ENCODE measurements at places on chromosomes 7 and 10.

GRCh38 chr7:30845426-30846135 lies 66.1 kb upstream of the AQP1 start:
- no peak for DNase-seq

GRCh38 chr7:44140341-44140740 lies 791 bp downstream of the MYL7 start:
- DNase-seq = no peak

GRCh38 chr7:75711656-75712514 lies 26.9 kb downstream of the HIP1 start:
- no peak for DNase-seq

DNA sequence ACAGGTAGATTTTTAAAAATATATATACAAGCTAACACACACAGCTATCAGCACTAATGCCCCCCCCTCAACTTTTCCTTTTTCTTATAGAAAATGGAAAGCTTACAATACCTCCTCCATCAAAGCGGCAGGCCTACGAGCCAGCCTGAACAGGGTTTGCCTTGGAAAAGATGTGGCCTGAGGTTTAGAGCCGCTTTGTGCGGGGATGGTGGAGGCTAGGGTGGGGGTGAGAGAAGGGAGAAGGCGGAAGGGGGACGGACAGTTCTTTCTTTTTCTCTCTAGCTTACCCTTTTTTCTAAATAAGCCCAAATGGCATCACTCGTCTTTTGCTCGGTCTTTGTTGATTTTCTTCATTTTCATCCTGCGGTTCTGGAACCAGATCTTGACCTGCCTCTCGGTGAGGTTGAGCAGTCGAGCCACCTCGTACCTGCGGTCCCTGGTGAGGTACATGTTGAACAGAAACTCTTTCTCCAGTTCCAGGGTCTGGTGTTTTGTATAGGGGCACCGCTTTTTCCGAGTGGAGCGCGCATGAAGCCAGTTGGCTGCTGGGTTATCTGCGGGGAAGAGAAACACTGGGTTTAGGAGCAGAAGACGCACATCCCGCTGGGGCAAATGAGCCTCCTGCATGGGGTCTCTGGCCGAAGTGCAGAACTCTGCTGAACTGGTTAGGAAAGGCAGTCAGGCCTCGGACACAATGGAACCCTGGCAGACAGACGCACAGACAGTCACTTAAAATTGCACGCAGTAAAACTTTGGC lies 1.9 kb downstream of the HOXA9 start:
- DNase-seq = no peak

GRCh38 chr10:85864868-85865526 lies 501.6 kb downstream of the GRID1 start:
- DNase-seq = no peak

DNA sequence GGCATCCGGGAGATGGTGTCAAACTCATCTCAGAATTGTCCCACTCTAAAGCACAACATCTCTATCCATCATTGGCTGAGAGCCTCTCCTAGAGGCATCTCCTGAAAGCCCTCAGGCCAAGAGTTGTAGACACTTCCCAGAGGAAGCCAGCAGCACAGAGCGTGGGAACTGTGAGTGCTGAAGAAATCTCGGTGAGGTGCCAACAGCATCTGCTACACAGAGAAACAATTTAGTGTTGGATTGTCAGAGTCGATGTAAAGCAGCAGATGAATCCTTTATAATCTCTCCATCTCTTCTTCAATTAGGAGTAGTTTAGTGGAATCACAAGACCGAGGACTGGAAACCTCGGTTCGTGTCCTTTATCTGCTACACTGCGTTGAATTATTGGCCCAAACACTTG lies 172.2 kb downstream of the C7orf25 start:
- no peak for DNase-seq

- no peak for DNase-seq
Observed at GRCh38 chr7:98974906-98975816, 96.8 kb downstream of the TRRAP start.

DNA sequence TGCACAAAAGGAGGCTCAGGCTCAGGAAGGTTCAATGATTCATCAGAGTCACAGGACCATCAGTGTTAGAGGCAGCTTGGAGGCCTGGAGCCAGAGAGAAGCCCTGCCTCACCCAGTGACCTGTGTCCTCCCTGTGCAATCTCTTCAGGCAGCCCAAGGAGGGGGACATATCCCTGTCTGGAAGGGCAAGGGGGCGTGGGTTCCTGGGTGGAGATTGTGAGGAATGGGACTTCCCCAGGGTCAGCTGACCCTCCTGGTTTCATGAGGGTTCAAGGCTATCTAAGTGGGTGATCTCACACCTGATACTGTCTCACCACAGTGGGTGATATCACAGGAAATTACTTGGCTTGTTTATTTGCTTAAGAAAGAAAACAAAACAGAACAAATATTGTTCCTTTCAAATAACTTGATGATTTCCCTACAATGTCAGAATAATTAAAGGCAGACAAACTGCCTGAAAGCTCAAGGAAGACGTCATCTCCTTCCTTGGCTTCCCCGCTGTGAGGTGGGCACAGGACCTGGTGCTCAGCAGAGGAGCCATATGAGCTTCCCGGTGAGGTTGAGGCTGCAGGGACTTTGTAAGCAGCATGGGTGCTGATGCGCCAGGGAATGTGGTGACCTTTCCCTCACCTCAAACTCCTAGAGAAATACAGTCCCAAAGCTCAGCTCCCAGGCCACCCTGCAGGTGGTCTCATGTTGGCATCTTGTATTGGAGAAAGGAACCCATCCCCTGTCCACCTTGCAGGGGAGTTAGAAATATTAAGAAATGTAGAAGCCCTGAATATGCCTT lies 763.2 kb downstream of the GRID1 start:
- DNase-seq = no peak

DNA sequence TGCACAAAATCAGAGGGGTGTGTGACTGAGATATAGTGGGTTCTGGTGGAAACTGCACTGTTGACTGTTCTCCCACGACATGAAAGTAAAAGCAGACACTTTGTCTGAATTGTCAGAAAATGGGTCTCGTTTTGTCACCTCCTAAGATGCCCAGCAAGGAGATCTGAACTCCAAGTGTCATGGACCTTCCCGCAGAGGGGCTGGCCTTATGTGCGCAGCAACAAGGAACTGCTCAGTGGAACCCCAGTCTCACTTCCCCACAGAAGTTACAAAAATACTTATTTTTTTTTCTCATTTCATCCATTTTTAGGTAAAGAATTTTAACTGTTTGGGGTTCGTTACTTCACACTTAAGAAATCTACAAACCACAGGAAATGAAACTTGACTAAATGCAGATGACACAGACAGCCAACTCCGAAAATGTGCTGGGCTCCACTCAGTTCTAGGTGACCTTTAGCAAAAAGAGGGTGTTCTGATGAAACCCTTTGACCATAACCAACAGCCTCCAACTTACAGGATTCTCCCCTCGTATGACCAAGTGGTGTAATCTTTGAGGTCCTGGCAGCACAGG lies 115.0 kb downstream of the FAM107B start:
- no peak for DNase-seq

GRCh38 chr7:70797109-70797514 lies 334.8 kb upstream of the GALNT17 start:
- DNase-seq = no peak

DNA sequence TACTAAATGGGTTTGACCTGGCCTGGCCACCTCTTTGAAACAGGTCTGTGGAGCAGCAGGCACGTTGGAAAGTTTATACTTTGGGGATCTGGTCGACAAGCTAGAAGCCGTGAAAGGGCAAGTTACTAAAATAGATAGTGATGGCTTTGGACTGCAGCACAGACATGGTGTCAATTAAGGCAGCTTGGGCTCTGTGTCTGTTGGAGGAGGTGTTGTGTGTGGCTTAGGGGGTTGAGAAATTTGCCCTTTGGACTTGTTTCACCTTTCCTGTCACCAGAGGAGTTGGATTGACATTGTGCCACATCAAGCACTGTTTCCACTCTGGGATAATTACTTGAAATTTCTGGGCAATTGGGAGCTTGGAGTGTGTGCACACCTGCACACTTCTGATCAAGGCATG lies 251.8 kb upstream of the MKI67 start:
- DNase-seq = no peak

DNA sequence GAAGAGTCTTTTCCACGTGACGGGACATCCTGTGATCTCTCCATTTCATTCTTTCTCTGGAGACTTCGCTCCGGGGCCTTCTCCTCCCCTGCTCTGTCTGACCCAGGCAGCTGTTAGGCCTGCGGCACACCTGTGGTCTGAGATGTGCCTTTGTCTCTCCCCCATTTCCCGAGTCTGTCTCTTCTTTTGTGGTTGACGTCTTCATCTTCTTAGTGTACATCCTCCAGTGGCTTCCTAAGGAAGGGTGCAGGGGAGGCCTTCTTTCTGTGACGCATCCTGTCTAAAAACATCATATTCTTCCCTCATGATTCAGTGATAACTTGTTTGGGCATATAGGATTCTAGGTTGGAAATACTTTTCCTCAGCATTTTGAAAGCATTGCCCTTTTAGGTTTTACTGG lies 17.2 kb upstream of the ATP6V0E2 start:
- no peak for DNase-seq

DNA sequence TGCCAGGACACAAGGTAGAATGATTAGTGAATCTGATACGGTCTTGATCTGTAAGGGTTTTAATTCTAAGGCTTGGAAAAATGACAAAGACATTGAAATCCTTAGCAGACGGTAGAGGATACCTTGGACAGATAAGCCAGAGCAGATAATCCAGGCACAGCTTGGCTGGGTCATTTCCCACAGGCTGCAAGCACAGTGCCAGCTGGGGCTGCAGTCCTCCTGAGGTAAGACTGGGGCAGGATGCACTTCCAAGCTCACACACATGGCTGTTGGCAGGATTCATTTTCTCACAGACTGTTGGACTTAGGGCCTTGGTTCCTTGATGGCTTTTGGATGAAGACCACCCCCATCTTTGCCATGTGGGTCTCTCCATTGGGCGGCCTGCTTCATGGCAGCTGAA lies 63.2 kb upstream of the BMPER start:
- DNase-seq = no peak

DNA sequence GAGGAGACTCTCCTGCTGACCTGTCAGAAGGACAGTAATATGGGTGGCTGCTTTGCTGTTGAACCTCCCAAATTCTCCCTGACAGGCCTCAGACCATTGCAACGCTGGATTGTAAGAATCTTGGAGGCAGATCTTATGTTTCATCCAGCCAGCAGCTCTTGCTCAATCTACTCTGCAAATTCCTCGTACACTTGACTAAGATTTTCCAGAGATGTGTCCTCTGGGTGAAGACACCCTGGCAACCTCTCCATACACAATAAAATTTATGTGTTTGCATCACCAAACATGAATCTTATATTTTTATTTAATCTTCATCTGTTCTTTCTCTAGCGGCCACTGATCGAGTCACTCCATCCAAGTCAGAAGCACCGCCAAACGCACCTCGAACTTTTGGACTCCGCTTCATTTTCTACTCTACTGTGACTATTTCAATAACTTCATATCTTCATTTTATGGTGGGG lies 623.1 kb downstream of the ACTR3B start:
- no peak for DNase-seq

- DNase-seq = no peak
Observed at GRCh38 chr7:128129224-128129864, 98.1 kb upstream of the LRRC4 start.

GRCh38 chr7:129952086-129952652 lies 591 bp downstream of the UBE2H start:
- peak; percentile 11 for DNase-seq

DNA sequence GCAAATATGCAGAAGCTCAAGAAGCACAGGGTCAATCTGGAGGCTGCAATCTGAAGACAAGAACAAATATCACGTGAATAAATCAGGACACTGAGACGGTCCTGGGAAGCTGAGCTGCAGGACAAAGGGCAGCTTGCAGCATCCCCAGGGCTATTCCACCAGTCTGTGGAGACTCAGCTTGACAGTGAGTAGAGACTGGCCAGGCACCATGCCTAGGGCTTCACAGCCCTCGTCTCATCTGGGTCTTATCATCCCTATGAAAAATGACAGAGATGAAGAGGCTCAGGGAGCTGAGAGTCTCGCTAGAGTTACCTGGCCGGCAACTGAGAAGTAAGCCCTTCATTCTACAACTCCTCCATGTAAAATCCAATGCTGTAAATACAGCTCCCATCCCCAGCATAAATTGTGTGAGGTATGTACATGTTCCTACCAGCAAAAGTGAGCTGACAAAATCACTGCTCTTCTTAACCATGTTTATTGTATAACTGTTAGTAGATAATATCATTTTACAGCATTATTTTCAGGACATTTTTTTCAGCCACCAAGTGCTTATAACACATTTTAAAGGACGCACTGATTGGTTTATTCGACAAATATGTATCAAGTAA lies 186.6 kb upstream of the IGFBP3 start:
- DNase-seq = no peak

DNA sequence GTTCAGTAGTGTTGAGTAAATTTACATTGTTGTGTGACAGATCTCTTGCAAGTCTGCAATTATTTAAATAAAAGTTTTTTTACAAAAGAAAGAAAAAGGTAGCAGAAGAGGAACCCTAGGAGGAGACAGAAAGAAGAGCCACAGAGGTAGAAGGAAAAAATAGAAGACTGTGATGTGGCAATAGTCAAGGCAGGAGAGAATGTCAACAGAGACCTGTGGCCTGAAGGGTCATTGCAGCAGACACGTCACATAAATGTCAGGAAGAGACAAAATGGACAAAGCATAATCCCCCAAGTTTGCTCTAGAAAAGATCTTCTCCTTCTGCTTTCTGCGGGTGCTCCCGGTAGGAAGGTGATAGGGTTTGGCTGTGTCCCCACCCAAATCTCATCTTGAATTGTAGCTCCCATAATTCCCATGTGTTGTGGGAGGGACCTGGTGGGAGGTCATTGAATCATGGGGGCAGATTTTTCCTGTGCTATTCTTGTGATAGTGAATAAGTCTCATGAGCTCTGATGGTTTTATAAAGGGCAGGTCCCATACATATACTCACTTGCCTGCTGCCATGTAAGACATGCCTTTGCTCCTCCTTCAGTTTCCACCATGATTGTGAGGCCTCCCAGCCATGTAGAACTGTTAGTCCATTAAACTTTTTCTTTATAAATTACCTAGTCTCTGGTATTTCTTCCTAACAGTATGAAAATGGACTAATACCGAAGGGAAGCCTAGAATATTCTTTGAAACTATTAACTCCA lies 41.1 kb upstream of the KDM7A start:
- no peak for DNase-seq

DNA sequence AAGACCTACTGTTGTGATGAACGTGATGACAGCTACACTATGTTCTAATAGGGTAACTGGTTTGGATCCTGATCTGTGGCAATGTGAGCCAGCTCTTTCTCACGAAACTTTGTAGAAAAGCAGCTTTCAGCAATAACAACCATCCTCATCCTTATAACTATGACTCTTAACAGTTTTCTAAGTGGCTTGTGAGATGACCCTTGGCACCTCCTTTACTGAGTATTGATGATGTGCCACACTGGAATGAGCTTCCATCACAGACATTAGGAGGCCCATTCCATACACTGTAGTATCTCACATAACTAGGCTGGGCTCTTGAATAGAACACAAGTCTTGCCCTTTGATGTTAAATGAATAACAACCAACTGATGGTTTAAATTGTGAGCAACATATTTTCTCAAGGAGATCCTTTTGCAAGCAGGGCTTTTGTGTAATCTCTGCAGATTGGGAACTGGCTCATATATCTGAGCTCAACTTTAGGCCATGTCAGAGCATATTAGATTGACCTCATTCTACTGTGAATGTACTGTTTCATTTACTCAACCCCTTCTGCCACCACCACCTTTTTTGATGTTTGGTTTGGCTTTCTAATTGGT lies 46.4 kb downstream of the MYPN start:
- DNase-seq = no peak

Data from NCI-H1105 (cell line).